K562 (cell line): ENCODE measurements at places on chromosomes 3 and 15. TPM values are rescaled to one million over a fixed set of nuclear protein-coding genes. Genes with fewer than 3 reads are reported as not detected.

GRCh38 chr3:50133283-50133615, 21.9 kb upstream of the SEMA3F start:
- no peaks in the 10 kb centered on the region for H3K4me1 ChIP-seq
- no peaks in the 10 kb centered on the region for H3K36me3 ChIP-seq
- H3K4me3 ChIP-seq, result no peak overlapping the region
- H3K27ac ChIP-seq, result no peak overlapping the region
- H3K27me3 ChIP-seq, result peaks cover 13% of the 10 kb centered on the region

DNA sequence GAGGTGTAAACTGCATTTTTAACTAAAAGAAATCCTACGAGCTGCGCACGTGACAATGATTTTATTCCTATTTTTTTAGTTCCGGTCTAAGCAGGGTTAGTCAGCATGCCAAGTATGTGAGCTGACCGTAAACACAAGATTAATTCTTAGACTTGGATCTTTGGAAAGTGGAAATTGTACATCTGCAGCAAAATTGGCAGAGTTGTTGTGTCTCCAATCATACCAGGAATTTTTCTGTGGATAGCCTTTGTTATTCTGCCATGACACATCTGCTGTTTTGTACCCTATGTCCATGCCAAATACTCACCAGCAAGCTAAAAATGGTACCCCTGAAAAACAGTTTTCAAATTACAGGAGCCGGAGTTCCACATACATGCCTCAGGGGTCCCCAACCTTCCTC, 562.5 kb downstream of the UNC13C start:
- DNase-seq, result no peak
- no peak overlapping the region for H3K27ac ChIP-seq
- no peaks in the 10 kb centered on the region for H3K36me3 ChIP-seq
- H3K4me1 ChIP-seq, result no peaks in the 10 kb centered on the region

DNA sequence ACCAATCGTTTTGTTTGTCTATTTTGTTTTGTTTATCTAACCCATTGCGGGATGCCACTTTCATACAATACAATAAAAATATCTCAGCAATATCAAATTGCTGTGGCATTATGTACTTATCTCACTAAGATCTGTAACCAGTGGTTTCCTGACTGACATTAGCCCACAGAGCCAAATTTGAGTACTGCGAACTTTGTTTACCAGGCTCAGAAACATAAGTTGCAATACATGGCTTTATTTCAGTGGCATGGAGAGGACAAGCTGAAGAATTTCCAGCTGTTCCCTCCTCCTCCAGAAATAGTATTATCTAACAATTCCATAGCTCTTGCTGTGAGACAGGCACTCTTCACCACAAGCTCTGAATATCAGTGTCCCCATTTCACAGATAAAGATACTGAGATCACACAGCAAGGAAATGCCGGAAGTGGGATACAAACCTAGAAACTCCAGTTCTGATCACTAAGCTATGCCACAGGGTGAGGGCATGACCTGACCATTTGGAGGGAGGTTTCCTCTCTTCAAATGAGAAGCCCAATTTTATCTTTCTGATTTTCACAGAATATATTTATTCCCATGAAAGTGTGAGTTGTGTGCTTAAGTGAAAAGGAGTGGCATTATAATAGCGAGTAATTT, 469.9 kb upstream of the CBLB start:
- H3K27me3 ChIP-seq, result no peaks in the 10 kb centered on the region
- no peaks in the 10 kb centered on the region for H3K4me1 ChIP-seq
- no peaks in the 10 kb centered on the region for H3K36me3 ChIP-seq
- DNase-seq, result no peak
- H3K27ac ChIP-seq, result no peak overlapping the region
- H3K4me3 ChIP-seq, result no peak overlapping the region

The IGSF10 gene
- 0.33 and 0.63 TPM in 2 replicates for total RNA-seq

The NIT2 gene
- total RNA-seq, result 22.1 and 24.9 TPM in 2 replicates

GRCh38 chr3:41328926-41329325, 129.6 kb downstream of the CTNNB1 start:
- H3K27me3 ChIP-seq, result peaks cover 2% of the 10 kb centered on the region
- H3K4me1 ChIP-seq, result no peaks in the 10 kb centered on the region
- DNase-seq, result no peak

GRCh38 chr3:193836918-193837317, 243.9 kb downstream of the OPA1 start:
- no peaks in the 10 kb centered on the region for H3K27me3 ChIP-seq
- DNase-seq, result peak; percentile 70
- no peaks in the 10 kb centered on the region for H3K36me3 ChIP-seq
- peak overlapping the region; percentile 65 for H3K27ac ChIP-seq
- H3K4me1 ChIP-seq, result peaks cover 36% of the 10 kb centered on the region
- H3K4me3 ChIP-seq, result peak overlapping the region; percentile 15

DNA sequence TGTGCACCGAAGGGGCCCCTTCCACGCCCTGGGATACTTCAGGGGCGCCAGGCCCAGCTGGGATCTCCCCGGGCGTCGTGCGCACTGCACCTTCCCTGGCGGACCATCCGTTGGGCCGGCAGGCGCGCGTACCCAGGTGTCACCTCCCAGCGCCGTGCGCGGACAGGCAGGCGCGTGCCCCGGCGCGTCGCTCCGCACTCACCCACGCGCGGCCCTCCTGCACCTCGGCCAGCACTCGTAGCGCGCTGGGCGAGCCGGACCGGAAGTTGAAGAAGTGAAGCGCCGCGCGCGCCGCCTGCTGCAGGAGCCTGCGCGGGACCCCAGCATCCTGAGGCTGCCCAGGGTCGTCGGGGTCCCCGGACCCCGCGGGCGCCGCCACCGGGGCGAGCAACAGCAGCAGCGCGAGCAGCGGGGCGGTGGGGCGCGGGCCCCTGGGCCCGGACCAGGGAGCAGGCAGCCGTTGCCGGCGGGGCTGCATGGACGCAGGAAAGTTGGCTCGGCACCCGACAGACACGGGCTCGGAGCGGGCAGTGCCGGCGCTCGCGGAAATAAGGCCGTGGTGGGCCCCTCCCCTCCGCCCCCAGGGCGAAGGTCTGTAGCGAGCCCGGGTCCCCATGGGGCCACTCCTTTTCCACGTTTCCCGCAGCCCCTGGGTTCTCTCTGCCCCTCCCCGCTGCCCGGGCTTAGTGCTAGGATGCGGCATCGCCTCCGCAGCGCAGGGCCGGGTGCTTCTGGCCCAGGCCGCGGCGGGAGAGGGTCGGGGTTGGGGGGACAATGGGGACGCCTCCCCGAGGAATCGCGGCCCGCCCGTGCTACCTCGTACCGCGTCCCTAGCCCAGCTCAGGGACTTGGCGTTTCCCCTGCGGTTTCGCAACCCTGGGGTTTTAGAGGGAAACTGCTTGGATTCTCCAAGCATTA, at the start of gene RARRES1:
Gene RARRES1 (minus strand): TSS at position 520 of the 918 bp plus-strand sequence. CDS start 42 bp downstream, at position 478.
- no peaks in the 10 kb centered on the region for H3K27me3 ChIP-seq
- H3K27ac ChIP-seq, result no peak within 1 kb of the TSS
- H3K4me3 ChIP-seq, result no peak within 1 kb of the TSS

GRCh38 chr15:50234764-50235163, 30.8 kb downstream of the HDC start:
- H3K4me3 ChIP-seq, result no peak overlapping the region
- no peak for DNase-seq
- peaks cover 11% of the 10 kb centered on the region; the same call in 2 of the 3 replicates for H3K36me3 ChIP-seq
- H3K27ac ChIP-seq, result no peak overlapping the region

DNA sequence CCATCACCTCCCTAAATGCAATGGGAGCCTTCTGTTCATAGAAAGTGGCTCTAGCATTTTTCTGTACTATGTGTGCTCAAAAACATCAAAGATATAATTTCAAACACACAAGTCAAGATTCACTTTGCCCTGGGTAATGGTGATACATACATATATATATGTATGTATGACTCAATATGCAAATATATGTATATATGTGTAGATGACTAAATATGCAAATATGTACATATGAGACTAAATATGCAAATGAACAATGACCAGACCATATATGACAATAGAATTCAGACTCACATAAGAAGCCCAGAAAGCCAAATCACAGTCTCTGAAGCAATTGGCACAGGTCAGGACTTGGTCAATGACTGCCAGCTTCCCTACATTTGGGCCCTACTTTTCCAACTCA, 36.9 kb upstream of the SNRK start:
- no peaks in the 10 kb centered on the region; the same call in 2 of the 3 replicates for H3K27me3 ChIP-seq
- no peaks in the 10 kb centered on the region for H3K36me3 ChIP-seq
- no peak for DNase-seq
- H3K4me3 ChIP-seq, result no peak overlapping the region
- no peak overlapping the region for H3K27ac ChIP-seq

- H3K27me3 ChIP-seq, result peaks cover 25% of the 10 kb centered on the region; the same call in 2 of the 3 replicates
- no peaks in the 10 kb centered on the region for H3K4me1 ChIP-seq
- H3K36me3 ChIP-seq, result no peaks in the 10 kb centered on the region
- no peak for DNase-seq
- H3K4me3 ChIP-seq, result no peak overlapping the region
- H3K27ac ChIP-seq, result no peak overlapping the region
Observed at GRCh38 chr15:89349206-89349558, 14.6 kb upstream of the POLG start.

- H3K4me1 ChIP-seq, result no peaks in the 10 kb centered on the region
- H3K27ac ChIP-seq, result no peak overlapping the region
- no peak for DNase-seq
- H3K36me3 ChIP-seq, result no peaks in the 10 kb centered on the region
- no peaks in the 10 kb centered on the region for H3K27me3 ChIP-seq
Observed at GRCh38 chr15:49904296-49904695, 214.7 kb downstream of the ATP8B4 start.

GRCh38 chr3:3627114-3627513, 172.1 kb upstream of the LRRN1 start:
- DNase-seq, result no peak
- no peaks in the 10 kb centered on the region for H3K36me3 ChIP-seq
- no peak overlapping the region for H3K4me3 ChIP-seq
- no peaks in the 10 kb centered on the region for H3K27me3 ChIP-seq

The PLA2G4E gene
- not detected in 2 replicates for total RNA-seq

The EEFSEC gene
- 11.8 and 14.9 TPM in 2 replicates for total RNA-seq

DNA sequence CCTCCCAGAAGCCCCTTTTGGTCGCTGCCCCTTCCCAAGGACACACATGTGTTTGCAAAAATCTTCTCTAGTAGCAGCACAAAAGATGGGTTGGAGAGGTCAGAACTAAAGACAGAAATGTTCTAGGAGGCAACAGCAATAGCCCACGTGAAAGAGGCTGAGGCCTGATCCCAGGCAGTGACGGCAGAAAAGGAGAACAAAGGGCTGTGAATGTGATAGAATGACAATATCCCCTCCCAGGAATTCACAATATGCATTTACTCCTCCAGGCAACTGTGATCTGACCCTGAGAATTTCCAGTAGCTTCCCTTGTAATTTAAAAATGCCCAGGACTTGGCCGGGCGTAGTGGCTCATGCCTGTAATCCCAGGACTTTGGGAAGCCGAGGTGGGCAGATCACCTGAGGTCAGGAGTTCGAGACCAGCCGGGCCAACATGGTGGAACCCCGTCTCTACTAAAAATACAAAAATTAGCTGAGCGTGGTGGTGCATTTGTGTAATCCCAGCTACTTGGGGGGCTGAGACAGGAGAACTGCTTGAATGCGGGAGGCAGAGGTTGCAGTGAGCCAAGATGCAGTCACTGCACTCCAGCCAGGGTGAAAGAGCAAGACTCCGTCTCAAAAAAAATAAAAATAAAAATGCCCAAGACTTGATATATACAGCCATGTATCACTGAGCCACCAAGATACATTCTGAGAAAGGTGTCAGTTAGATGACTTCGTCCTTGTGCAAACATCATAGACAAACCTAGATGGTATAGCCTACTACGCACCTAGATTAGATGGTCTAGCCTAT, 43.6 kb upstream of the PIAS1 start:
- no peak overlapping the region for H3K4me3 ChIP-seq
- no peak for DNase-seq
- 0 out of 2 replicates have a peak, but pooled peaks cover 9% of the 10 kb centered on the region for H3K27me3 ChIP-seq

DNA sequence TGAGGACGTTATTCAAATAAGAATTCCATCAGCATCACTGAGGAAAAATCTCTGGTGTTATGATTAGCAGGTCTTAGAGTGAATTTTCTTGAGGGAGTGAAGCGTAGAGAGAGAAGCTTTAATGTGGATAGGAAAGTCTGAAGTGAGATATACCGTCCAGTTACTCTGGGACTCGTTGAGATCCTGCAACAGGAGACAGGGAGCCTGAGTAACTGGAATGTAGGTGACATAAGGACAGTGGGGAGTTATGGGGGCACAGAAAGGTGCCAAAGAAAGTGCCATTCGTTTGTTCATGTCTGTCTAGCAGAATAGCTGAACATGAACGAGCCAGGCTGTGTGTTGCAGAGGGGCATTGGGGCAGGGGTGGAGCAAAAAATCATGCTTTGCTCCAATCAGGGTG, 9.4 kb upstream of the BUB1B start:
- H3K36me3 ChIP-seq, result no peaks in the 10 kb centered on the region
- no peak overlapping the region for H3K27ac ChIP-seq
- no peak for DNase-seq

- H3K27me3 ChIP-seq, result no peaks in the 10 kb centered on the region
- DNase-seq, result no peak
- no peak overlapping the region for H3K27ac ChIP-seq
- peaks cover 49% of the 10 kb centered on the region; the same call in 2 of the 3 replicates for H3K36me3 ChIP-seq
Observed at GRCh38 chr3:50287262-50287661, 5.0 kb downstream of the IFRD2 start.

DNA sequence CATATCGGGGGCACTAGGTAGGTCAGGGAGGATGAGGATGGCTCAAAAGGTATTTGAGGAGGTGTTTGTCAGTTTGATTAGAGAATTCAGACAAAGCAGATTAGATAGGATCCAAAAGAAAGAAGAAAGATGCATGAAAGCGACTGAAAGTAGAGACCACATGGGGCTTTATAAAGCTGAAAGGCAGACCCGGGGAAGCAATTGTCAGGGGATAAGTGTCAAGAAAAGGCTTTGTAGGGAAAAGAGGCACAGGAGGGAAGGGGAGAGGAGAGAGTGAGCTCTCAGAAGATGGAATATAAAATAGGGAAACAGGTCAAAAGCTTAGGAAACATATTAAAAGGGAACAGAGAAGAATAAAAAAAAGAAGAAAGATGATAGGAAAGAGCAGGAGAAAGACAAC, 308.2 kb upstream of the RORA start:
- no peak overlapping the region for H3K4me3 ChIP-seq
- H3K4me1 ChIP-seq, result no peaks in the 10 kb centered on the region
- H3K27ac ChIP-seq, result no peak overlapping the region
- no peaks in the 10 kb centered on the region; the same call in 2 of the 3 replicates for H3K27me3 ChIP-seq
- no peak for DNase-seq

The MCF2L2 gene
- total RNA-seq, result 2.1 and 3.2 TPM in 2 replicates

The SCG5 gene
- 0.31 and 0.33 TPM in 2 replicates for total RNA-seq

- peaks cover 60% of the 10 kb centered on the region for H3K4me1 ChIP-seq
- H3K27ac ChIP-seq, result peak overlapping the region; percentile 72
- no peaks in the 10 kb centered on the region for H3K27me3 ChIP-seq
- DNase-seq, result peak; percentile 83
Observed at GRCh38 chr3:4983739-4984510, 4.7 kb downstream of the BHLHE40 start.

The SLC22A14 gene
- total RNA-seq, result not detected in 2 replicates

The GLDN gene
- 0.18 and 0.31 TPM in 2 replicates for total RNA-seq
